ENCODE measurements at places on chromosomes 11 and 22.

- DNase-seq, result no peak
Measured at GRCh38 chr11:39968071-39968470, 1491.4 kb downstream of the LRRC4C start.

DNA sequence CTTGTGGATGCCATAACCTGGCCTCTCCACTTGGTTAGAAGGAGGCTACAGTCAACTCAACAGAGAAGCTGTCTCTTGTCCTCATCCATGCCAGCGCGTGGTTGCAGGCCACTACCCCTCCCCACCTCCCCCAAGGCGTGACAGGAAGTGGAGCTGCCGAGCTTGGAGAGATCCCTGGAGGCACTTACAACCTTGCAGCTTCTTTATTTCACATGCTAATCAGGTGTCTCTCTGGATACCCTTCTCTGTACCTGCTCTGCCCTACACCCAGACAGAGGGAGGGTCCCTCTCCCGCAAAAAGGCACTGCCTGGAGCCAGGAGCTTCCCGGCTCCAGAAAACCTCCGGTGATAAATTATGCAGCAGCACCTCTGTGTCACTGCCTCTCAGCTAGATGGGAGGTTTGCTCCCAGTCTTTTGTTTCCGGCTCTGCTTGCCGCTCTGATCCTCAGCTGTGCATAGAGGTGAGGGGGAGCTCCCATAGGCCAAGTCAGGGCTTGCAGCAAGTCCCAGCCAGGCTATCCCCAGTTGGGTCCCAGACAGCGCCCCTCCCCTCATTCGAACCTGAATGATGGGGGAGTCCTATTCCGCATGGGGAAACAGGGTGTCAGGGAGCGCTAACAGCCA, 5.7 kb downstream of the LRP4 start:
- no peak for DNase-seq

DNA sequence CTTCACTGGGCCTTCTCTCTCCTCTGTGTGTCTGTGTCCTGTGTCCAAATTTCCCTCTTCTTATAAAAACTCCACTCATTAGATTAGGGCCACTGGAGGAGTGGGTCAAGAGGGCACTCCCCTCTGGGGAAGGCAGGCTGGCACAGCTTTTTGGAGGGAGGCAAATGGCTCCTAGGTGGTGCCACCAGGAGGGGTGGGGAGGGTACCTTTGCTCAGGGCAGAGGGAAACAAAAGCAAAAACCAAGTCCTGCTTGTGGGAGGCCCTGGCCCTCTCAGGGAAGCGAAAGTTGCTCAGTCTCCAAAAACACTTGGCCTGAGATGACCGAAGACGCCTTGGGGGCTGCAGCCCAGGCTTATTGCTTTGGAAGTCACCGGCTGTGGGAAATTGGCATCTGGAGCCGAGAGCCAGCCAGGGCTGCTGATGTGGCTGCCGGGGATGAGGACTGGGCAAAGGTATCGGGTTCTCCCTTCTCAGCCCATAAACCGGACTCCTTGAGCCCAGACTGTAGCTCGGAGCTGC, 48.2 kb upstream of the ANO1 start:
- no peak for DNase-seq

GRCh38 chr11:45168366-45169130, 22.1 kb downstream of the PRDM11 start:
- no peak for DNase-seq

- no peak for DNase-seq
Measured at GRCh38 chr11:123111465-123111864, 49.5 kb upstream of the HSPA8 start.

GRCh38 chr11:92890846-92891245, 78.6 kb upstream of the MTNR1B start:
- no peak for DNase-seq

DNA sequence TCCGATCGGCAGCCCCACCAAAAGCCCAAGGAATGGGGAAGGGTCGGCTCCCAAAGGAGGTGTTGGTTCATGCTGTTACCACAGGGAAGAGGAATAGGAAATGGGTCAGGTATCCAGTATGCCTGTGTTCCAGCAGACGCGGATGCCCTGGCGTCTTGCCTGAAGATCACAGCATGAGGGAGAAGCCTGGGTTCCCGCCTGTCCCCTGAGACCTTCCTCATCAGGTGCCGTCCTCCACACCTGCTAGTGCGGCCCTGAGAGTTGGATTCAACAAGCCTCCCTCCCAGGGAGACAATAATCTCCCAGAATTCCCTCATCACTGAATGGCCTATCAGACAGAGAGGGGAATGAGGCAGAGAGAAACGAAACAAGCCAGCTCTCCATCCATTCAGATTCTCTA, 92.2 kb downstream of the SPATA19 start:
- no peak for DNase-seq

DNA sequence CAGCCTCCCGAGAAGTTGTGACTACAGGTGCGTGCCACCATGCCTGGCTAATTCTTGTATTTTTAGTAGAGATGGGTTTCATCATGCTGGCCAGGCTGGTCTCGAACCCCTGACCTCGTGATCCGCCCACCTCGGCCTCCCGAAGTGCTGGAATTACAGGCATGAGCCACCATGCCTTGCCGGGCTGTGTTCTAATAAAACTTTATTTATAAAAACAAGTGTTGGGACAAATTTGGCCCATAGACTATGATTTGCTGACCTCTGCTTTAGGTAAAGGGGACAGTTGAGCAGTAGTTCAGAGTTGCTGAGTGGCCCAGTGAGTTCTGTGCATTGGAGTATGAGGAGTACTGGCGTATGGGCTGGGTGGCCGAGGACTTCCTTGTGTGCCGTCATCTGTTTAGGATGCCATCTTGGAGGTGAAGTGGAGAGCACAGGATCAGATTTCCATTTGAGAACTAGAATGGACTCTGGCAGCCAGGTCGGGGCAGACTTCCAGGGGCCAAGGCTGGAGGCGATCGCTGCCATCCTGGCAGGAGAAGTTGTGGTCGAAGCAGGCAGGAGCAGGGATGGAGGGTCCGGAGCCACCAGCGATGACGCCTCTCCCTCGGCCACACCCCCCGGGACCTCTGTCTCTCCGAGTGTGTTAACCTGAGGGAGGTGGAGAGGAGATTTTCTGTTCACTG, 43.8 kb downstream of the FBLN1 start:
- DNase-seq, result no peak

GRCh38 chr11:2779499-2779980, 79.7 kb upstream of the KCNQ1OT1 start:
- DNase-seq, result no peak

- no peak for DNase-seq
Measured at GRCh38 chr11:118622376-118623268, 15.2 kb downstream of the PHLDB1 start.

DNA sequence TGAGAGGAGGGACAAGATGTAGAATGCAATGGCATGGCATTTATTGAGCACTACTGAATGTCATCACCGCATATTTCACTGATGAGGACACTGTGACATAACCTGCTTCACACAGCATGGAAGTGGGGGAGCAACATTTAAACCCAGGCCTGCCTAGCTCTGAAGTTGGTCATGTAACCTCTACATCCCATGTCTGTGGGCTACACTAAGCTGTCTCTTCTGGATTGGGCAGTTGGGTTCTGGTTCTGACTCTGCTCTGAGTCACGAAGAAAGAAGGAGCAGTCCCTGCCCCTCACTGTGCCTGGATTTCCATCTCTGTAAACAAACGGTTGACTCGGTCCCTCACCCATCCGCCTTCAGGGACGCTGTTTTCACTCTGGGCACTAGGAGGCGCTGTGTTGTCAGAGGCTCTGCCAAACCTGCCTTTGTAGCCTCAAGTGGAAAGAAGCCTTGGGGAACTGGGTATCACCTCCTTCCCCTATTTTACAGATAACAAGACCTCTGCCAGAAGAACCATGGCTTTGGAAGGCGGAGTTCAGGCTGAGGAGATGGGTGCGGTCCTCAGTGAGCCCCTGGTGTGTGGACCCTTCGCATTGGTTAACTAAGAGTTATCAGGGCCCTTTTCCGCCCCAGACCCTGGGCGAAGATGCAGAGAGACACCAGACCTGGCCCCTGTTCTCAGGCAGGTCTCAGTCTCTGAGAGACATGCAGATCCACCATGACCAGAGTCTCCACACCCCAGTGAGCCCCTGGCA, 12.7 kb upstream of the ARHGEF17 start:
- peak; percentile 61 for DNase-seq

- no peak for DNase-seq
Measured at GRCh38 chr11:121929581-121929980, 186.4 kb downstream of the BLID start.

DNA sequence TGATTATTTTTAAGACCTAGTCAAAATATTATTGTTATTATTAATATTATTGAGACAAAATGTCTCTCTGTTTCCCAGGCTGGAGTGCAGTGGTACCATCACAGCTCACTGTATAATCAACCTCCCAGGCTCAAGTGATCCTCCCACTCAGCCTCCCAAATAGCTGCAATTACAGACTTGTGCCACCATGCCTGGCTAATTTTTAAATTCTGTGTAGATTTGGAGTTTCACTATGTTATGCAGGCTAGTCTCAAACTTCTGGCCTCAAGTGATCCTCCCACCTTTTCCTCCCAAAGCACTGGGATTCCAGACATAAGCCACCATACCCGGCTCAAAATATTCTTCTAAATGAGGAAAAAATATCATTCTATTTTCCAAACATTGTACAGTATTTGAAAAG, 37.0 kb downstream of the SLC36A4 start:
- DNase-seq, result no peak

DNA sequence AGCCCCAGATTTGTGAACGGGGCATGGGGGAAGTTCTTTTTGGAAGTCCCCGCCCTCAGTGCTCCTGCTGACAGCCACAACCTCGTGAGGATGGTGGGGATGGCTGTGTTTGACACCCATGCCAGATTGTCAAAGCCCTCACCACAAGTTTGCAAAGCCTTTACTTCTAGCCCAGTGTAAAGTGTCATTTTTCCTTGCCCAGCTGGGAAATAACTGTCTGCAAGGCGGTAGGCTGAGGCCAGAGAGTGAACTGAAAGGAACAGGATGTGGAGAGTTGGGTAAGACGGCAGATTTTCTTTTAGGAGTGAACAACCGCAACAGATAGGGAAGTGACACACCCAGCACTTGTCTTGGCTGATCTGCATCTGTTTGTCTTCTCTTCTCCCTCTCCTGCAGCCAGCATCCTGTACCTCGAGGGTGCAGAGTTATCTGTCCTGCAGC, 13.6 kb downstream of the IL17RA start:
- DNase-seq, result no peak

- no peak for DNase-seq
Measured at GRCh38 chr11:68322052-68322430, 9.7 kb downstream of the LRP5 start.

DNA sequence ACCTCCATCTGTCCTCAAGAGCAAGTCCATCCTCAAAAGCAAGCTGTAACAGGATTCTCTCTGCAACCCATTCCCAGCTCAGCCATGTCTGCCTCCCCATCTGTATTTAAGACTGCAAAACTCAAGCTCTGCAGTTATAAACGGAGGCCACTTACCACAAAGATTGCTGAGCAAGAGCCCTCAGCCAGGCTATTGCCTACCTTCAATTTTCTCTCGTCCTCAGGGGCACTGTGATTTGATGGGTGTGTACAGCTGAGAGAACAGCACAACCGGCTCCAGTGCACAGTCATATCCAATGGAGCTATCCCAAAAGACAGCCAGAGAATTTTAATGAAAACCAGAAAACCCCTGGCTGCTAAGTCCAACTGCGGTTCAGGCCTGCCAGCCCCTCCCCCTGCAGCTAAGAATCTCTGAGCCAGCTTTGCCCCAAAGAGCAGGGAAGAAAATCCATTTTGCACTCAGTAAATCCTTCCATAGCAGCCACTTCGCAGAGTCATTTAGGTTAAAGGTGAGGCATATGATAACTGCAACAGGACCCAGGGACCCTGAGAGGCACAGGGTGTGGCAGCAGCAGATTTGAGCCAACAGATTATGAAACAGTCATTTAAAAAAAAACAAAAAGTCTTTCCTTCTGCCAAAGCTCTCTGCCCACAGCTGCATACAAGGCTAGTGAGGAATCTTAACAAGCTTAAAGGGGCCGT, 37.6 kb downstream of the RAB30 start:
- DNase-seq, result no peak

DNA sequence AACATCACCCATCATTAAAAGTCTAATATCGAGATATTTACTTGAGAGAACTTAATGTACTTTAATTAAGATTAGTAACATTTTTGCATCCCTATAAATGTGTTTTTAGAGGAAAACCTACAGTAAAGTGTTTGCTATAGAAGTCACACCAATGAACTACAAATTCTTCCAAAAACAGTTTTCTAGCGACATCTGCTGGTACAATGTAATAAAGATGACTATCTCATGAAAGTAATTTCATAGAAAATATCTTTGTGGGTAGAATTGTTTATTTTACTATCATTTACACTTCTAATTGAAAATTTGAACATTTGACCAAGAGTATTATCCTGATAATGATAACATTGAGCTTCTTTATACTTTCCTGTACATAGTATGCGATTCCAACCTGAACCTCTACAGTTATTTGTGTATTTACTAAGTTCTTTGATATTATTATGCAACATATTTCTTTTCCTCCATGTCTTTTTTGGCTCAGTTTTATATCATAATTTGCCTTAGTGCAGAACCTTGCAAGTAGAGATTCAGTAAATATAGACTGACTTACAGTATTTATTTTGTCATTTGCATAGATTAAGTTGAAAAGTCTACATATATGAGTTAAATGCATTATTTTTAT, 252.7 kb downstream of the TMEM135 start:
- DNase-seq, result no peak

GRCh38 chr11:130442737-130443136, 5.7 kb upstream of the ADAMTS15 start:
- no peak for DNase-seq

DNA sequence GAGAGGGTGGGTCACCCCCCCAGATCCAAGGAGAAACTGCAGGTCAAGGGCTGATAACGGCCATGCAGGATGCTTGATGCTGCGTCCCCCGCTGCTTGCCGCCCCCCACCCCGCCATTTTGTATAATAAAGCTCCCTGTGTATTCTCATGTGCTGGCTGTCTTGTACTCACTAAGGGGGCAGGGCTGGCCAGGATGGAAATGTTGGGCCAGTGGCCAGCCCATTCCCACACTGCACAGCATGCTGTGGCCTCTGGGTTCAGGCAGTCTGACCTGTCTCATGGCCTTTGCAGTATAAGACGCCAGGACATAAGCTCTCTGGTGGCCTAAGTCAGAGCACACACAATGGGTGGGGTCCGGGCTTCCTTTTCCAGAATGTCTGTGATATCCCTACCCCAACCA, 421 bp upstream of the PRR33 start:
- DNase-seq, result no peak

- DNase-seq, result no peak
Measured at GRCh38 chr11:42837994-42838393, 473.8 kb upstream of the API5 start.

GRCh38 chr11:26244207-26244606, 87.7 kb upstream of the ANO3 start:
- no peak for DNase-seq

All from stimulated activated CD8-positive, alpha-beta memory T cell treated with anti-CD3 and anti-CD28 coated beads, Interleukin-7, amount 100 ng/mL, for 1 hour (primary cell).